ENCODE measurements at places on chromosomes 11 and 22.

GRCh38 chr22:34842630-34843029 lies 223.3 kb upstream of the ISX start:
- no peak for ATAC-seq

- no peak for ATAC-seq
These were observed 13.2 kb downstream of the PHLDB1 start for GRCh38 chr11:118620529-118621070.

DNA sequence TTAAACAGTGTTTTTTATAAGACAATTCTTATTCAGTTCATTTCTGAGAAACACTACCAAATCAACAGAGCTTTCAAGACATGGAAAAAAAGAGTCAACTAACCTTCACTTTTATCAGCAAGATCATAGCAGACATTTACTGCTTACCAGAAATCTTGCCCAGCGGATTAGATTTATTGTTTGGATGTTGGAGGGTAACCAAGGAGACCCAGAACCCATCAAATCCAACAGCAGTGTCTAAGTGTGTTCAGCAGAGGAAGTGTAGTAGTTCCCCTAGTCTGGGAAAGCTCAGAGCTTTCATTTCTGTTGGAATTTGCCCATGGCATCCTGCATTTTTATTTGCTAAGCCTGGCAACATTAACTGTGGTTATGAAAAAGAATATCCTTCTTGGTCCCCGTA lies 2.4 kb upstream of the PGM2L1 start:
- no peak for ATAC-seq

DNA sequence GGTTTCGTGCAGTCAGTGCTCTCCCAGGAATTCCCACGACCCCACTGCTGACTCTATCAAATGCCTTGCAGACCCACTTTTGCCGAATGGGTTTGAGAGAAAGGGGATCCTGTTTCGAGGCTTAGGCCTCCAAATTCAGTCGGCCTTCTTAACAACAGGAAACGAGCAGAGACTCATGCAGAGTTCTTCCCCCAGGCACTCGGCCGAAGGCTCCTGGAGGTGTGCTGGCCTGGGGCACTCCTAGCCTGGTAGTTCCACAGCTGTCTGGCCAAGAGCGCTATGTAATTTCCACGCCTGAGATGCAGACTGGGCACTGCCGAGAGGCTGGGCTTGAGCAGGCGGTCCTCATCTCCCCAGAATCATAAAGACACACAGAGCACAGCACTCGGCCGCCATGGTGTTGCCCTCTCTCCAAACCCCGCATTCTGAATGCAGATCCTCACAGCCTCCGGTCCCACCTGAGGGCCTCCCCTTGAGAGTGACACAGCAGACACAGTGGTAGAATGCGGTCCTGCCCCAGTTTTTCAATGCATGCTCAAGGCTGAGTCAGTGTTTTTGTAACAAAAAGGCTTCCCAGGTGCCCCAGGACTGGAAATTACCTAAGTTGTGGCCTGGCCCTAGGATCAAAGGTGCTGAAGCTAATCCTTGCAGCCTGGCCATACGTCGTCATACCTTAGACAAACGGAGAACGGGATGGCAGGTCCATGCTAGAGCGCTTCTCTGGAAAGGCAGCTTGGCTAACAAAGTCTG lies 30.2 kb upstream of the BID start:
- no peak for ATAC-seq

Data from motor neuron (in vitro differentiated cells).